ENCODE measurements at places on chromosomes 4 and X.
A peak's percentile ranks its signal among the peaks of the same experiment; 100 is the strongest.

GRCh38 chr4:88985088-88985773, 71.8 kb downstream of the FAM13A start:
- DNase-seq = no peak

GRCh38 chr4:153479101-153479500, 12.9 kb downstream of the TMEM131L start:
- DNase-seq = no peak

GRCh38 chr4:24837336-24837735, 42.0 kb downstream of the SOD3 start:
- no peak for DNase-seq

- DNase-seq = no peak
Observed at GRCh38 chrX:47579537-47579936, 2.7 kb upstream of the TIMP1 start.

DNA sequence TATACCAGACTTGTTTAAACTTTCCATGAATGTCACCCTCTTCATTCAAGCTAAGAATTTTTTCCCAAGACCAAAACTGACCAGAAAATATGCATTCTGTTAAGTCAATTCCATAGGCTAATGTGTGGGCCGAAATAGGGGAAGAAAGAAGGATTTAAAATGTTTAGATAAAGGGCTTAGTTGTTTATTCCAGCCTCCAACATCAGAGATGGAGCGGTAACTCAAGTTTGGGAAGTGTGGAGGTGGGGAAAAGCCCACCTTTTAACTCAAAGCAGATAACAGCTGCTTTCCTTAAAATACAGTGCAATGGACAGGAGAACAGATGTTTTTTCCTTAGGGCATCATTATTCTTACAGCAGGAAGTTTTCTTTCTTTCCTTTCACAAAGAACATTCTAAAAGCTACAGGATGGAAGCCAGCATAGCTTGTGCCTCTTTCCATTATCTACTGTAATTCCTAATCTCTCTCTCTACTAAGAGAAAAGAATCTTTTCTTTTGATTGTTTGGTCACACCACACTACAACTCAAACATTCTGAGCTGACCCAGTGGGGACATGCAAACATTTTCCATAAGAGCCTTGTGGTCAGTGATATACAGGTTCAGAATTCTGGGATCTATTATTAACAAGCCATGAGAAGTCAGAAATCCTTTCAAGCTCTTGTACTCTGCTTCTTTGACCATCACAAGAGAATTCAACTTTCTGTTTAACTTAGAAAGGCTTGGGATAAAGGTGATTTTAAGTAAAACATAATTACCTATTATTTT, 101.6 kb downstream of the PDE5A start:
- no peak for DNase-seq

GRCh38 chrX:81120936-81121371, 80.8 kb downstream of the HMGN5 start:
- peak; percentile 9 for DNase-seq

DNA sequence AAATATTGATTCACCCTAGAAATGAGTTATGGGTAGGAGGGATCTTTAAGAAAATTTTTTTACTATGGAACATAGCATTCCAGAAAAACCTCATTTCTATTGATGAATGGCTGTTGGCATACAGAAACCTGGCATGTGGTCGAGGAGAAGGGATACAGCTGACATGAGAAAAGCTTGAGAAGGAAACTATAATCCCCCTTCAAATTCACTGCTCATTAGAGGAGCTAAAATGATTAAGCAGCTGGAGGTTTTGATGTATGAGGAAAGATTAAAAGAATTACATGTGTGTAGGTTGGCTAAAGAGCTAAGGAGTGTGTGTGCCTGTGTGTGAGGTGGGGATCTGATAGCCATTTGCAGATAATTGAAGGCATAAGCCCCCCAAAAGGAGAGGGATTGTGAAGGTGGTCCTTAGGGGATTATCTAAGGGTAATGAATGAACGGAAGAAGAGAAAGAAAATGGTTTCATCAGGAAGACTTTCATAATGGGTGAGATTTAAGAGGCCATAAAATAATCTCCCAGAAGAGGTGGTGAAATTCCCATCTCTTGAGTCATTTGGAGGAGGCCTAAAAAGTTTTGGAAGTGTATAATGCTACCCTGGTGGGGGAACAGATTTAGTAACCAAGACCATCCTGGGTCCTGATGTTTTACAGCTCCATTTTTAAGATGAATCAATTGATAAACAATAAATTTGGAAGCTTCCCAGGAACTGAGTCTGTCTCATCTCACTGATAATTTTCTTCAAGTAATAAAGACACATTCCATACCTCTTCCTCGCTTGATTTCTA, 272.0 kb upstream of the HAND2 start:
- DNase-seq = no peak

DNA sequence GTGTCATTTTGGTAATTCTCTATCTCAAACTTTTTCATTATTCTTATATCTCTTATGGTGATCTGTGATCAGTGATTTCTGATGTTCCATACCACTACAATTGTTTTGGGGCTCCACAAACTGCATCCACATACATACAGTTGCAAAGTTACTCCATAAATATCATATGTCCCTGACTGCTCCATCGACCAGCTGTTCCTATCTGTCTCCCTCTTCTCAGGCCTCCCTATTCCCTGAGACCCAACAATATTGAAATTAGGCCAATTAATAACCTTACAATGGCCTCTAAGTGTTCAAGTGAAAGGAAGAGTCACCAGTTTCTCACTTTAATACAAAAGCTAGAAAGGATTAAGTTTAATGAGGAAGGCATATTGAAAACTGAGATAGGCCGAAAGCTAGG, 108.7 kb downstream of the ANAPC10 start:
- DNase-seq = no peak

GRCh38 chr4:122777846-122778673, 45.6 kb downstream of the BBS12 start:
- no peak for DNase-seq

DNA sequence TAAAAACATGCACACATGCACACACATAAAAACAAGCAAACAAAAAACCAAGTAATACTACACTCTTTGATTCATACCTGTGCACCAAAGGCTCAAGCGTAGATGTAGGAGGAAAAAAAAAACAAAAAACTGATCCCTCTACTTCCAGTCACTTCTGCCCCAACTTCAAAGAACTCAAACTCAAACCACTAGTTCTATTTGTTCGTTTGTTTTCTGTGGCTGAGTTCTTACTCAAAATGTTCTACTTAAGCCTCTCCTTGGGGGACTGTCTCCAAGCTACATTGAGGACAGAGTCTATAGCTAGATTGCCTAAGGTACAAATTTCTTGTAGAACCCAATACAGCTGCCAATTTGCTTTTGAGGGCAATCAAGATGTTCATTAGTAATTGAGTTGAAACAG, 171.0 kb upstream of the ATOH1 start:
- no peak for DNase-seq

DNA sequence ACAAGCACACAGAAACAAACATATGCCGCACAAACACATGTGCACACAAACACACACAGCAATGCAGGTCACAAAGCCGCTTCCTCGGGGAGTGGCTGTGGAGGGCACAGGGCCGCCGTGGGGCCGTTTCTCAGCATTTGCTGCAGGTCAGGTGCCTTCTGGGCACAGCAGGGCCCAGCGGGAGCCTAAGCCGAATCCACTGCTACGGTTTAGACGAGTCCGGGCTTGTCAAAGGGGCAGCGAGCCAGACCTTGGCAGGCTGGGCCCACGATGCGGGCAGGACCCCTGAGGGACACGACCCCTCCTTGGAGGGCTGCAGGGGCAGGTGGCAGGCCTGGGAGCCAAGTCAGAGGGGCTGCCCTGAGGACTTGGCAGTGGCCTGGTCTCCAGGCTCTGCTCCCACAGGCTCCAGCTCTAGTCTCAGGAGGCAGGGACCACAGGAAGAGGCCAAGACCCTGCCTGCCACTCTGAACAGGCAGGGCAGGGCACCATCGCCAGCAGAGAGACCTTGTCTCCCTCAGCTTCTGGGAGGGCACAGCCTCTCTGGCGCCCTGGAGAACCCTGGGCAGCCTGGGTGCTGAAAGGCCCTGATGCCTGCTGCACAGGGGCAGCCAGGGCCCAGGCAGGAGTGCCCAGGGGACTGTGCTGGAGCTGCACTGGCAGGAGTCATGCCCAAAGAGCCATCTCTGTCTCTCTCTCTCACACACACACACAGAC, 5.5 kb upstream of the ATP2B3 start:
- no peak for DNase-seq

DNA sequence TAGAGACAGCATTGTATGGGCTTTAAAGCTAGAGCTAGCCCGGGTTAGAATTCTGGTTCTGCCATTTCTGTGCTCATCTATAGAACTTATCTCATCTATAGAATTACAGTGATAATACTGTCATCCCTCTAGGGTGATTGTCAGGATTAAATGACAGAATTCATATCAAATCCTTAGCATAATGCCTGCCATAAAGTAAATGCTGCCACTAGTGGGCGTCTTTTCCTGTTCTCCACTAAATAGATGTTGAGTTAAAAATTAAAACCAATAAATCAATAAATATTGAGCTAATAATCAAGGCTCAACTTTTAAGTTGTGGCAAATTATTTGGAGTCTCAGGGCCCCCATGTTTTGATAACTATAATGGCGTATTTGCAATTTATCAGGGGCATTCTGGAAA, 19.7 kb downstream of the GRIA3 start:
- DNase-seq = no peak

- DNase-seq = no peak
Observed at GRCh38 chr4:128913228-128913627, 103.7 kb downstream of the JADE1 start.

- no peak for DNase-seq
Observed at GRCh38 chrX:40933706-40934425, 151.4 kb upstream of the USP9X start.

Measured in NCI-H2081 treated with DMSO at 0.1 percent for 48 hours (cell line).